ENCODE measurements at places on chromosomes 1 and 21.

GRCh38 chr1:19758227-19758830 lies 41.4 kb downstream of the TMCO4 start:
- DNase-seq: no peak

DNA sequence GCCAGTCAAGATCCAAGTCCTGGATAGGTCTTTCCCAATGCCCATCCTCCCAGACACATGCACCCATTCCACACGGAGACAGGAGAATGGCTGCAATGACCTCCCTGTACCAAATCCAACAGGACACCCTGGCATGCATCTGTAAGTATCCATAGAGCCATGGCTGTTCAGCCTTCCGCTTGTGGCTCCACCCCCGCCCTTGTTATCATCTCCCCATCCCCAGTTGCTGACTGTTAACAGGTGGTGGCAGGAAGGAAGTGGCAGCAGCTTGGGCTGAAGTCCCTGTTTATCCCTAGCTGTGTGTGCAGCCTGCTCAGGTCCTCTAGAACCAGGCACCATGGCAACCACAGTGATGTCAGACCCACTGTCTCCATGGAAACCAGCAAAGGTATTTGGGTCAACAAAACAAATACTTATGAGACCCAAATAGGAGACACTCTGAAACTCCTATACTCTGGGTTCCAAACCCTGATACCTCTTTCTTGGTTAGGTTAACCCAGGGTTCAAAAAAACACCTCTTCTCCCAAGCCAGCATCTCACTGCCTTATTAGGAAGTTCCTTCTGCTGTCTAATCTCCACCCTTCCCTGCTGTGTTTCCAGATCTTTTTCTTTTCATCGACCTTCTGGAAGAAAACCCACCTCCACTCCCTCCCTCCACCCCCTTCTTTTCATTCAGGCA lies 721 bp downstream of the PBXIP1 start:
- no peak for DNase-seq

- no peak for DNase-seq
Measured at GRCh38 chr1:156795374-156795733, 21.3 kb downstream of the SH2D2A start.

- no peak for DNase-seq
Measured at GRCh38 chr1:153253693-153254092, 5.8 kb upstream of the LORICRIN start.
